ENCODE measurements at places on chromosomes 2 and 18.

DNA sequence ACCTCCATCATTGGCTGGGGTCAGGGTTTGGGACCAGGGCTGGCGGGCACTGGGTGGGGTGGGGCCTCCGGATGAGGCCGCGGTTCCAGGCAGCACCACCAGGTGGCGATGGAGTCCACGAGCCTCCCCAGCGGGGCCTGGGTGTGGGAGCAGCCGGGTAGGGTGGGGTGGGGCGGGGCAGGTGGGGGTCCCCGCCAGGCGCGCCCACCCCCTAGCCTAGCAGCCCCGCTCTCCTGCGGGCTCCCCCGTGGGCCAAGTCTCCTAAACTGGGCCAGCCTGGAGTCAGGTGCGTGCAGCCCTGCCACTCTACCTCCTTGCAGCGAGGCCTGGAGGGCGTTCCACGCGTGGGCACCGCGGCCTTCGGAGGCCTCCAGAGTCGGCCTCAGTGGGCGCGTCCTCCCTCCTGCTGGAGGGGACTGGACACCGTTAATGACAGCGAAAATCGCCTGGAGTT, 187.5 kb downstream of the TWIST2 start:
- peak; percentile 68 for DNase-seq

GRCh38 chr2:72989770-72990556, 72.6 kb downstream of the EMX1 start:
- no peak for DNase-seq

GRCh38 chr2:95267458-95268210, 6.6 kb upstream of the PROM2 start:
- no peak for DNase-seq

DNA sequence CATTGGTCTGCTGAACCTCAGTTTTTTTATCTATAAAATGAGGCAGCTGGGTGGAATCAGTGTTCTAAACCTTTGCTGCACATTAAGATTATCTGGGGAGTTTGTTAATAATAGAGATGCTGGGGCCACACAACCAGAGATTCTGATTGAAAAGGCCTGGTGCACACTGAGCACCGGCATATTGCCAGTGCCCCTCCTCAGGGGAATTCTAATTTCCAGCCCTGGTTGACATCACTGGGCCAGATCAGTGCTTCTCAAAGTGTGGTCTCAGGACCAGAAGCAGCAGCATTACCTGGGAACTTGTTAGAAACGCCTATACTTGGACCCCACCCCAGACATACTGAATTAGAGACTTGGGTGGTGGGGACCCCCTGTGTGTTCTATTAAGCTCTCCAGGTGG, 112.5 kb downstream of the SETBP1 start:
- DNase-seq = no peak

GRCh38 chr18:48328473-48329210, 80.5 kb downstream of the ZBTB7C start:
- DNase-seq = no peak

DNA sequence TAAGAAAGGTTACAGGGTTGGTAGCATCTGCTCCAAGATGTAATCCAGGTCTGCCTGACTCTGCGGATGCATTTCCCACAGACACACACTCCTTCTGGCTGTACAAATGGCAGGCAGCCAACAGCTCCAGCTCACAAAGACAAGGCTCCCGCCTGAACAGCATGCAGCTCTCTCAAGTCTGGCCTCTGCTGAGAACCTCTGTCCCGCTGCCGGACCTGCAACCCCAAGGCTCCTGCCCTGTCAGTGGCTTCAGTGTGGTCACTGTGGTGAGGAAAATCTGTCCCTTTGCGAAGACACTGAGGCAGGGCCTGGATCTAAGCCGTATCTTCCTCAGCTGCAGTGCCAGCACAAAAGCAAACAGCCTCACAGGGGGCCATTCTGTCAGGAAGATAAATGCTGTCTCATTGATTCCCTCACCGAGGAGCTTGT, 469.3 kb upstream of the MEX3C start:
- no peak for DNase-seq

GRCh38 chr18:74528913-74529312, 5.4 kb upstream of the CNDP1 start:
- DNase-seq = no peak

DNA sequence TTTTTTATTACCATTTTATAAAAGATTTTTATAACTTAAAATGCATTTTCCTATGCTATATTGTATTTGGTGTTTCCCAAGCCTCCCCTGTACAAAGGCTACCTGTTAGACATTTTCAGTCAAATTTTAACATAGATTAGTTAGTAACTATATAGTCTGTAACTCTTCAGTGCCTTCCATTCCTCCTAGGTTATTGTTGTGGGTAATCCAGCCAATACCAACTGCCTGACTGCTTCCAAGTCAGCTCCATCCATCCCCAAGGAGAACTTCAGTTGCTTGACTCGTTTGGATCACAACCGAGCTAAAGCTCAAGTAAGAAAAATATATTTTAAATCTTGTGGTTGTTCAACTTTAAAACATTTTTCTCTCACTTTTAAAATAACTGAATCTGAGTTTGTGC, 10.2 kb downstream of the MDH1 start:
- no peak for DNase-seq

- DNase-seq = no peak
Measured at GRCh38 chr18:54824761-54825160, 3.5 kb upstream of the RAB27B start.

GRCh38 chr2:234842753-234843152, 109.1 kb upstream of the SH3BP4 start:
- DNase-seq = no peak

- DNase-seq = no peak
Measured at GRCh38 chr2:53058526-53058925, 709.1 kb upstream of the CHAC2 start.

- no peak for DNase-seq
Measured at GRCh38 chr2:27379383-27379835, 1.1 kb downstream of the ZNF513 start.

DNA sequence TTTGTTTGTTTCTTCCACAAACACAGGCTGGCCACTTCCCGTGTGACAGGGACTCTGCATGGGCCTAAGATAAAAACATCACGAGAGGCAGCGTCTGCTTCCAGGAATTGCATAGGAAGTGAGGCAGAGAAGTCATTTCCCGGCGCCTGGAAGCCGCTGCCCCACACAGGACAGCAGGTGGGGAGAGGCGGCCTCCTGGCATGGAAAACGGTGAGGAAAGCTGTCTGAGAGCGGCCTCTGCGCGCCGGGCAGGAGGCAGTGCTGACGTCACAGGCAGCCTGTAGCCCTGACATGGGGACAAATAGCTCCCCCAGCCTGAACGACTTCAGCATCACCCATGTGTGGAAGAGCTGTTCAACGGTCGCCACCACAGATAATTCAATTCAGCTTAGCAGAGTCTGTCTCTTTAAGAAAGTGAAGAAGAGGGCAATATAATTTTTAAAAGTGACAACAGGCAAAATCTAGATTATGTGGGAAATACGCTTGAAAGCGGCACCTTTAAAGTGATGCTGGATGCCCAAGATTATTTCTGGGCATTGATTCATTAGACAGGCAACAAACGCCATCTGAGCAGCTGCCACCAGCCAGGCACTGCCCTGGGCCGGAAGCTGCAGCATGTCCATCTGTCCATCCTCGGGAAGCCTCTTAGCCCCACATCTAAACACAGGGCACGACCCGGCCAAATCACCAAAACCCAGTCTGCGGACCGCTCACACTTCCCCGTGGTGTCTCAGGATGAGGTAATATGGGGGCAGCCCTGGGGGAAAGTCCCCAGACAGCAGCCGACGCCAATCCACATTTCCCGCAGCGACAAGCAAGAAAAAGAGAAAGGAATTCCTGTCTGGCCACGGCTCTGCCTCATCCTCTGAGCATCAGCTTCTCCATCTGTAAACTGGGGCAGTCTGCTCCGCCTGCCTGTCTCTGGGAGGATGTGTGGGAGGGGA, 138.9 kb downstream of the PXDN start:
- DNase-seq = no peak

DNA sequence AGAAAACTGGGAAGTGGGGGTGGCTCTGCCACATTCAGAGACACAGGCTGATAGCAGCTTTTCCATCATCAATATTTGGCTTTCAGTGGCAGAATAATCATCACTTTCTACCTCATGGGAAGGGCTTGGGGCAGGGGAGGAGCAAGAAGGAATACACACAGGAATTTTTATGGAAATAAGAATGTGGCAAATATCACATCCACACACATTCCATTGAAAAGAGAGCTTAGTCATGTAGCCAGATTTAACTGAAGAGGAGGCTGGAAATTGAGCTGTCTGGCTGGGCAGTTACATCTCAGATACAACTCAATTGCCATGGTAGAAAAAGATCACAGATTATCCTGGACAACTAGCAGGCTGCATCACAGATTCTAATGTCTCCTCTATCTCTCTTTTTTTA, 1474.0 kb upstream of the ACVR2A start:
- DNase-seq = no peak

DNA sequence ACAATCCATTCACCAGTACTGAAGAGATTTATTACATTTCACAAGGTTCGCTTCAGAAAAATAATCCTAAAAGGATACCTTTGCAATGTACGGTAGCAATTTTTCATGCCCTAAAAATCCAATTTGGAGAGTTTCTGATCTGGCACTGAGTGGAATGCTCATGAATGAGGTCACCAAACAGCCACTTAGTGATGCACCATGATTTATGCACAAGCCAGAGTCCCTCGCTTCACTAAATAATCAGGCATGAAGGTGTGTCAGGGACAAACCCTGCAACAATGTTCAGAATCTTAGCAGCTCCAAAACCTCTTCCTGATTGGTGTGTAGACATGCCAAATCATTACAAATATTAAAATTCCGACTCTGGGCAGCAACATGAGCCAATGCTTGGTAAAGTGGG, 221.1 kb downstream of the CNTNAP5 start:
- no peak for DNase-seq

GRCh38 chr2:235324324-235324723, 169.5 kb upstream of the AGAP1 start:
- DNase-seq = no peak

- no peak for DNase-seq
Measured at GRCh38 chr2:176175709-176176607, 12.5 kb upstream of the HOXD1 start.

DNA sequence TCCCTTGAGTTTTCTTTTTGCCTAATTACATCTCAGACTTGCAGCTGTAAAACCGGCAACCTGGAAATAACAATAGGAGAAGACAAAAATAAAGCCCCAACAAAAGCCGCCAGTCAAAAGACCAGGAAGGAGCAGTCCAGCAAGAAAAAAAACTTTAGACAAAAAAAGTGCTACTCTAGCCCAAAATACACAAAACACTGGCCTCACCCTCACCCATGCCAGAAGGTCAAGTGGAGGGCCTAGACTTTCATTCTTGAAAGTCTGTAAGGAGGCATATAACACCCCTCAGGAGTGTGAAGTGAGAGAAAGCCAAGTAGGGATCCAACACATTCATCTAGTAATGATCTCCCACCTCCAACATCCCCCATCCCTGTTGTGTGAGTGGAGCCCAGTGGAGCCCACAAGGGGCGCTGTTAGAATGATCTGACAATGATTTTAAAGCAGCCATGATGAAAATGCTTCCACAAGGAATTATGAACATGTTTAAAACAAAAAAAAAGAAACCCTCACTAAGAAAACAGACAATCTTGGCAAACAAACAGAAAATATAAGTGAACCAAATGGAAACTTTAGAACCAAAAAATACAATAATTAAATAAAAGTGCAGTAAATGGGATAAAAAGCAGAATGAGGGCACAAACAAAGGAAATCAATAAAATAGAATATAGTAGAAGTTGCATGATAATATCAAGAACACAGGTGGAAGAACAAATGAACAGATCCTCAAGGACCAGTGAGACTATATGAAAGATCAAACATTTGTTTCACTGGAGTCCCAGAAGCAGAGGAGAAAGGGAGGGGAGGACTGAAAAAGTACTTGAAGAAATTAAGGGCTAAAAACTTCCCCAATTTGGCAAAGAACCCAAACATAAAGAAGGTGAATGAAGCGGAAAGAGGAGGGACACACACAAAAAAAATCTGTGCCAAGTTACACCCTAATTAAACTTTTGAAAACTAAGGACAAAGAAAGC, 23.9 kb downstream of the SESTD1 start:
- DNase-seq = no peak

DNA sequence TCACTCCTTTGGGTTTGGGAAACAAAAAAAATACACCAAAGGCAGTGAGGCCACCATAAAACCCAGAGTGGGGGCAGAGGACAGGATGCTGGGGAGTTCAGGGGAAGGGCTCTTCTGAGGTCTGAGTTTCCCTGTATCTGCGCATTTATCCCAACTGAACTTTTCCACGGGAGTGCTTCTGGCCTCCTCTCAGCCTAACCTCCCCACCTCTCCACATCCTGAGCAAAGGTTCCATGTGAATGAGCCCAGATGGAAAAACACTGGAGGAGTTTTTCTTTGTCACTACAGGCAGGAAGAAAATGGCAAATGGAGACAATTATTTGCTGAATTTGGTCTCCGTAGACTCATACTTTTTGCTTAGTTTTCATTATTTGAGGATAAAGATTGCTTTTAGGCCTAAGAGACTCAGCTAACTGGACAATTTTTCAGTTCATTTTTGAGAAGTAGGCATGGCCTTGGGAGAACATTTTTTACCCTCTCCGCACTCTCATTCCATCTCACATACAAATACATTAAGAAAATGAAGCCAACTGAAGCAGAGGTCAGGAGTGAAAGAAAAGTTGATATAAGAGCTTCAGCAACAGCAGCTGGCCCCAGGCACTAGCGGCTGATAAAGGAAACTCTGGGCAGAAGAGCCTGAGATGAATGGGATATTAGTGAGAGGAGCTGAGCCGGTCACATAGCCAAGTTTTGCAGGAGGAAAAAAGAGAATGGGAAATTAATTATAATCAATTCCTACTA, 82.6 kb upstream of the CYP1B1 start:
- no peak for DNase-seq

GRCh38 chr2:102061286-102061699, 69.5 kb downstream of the IL1R2 start:
- DNase-seq = no peak

GRCh38 chr18:37430357-37431076, 135.1 kb downstream of the CELF4 start:
- no peak for DNase-seq

DNA sequence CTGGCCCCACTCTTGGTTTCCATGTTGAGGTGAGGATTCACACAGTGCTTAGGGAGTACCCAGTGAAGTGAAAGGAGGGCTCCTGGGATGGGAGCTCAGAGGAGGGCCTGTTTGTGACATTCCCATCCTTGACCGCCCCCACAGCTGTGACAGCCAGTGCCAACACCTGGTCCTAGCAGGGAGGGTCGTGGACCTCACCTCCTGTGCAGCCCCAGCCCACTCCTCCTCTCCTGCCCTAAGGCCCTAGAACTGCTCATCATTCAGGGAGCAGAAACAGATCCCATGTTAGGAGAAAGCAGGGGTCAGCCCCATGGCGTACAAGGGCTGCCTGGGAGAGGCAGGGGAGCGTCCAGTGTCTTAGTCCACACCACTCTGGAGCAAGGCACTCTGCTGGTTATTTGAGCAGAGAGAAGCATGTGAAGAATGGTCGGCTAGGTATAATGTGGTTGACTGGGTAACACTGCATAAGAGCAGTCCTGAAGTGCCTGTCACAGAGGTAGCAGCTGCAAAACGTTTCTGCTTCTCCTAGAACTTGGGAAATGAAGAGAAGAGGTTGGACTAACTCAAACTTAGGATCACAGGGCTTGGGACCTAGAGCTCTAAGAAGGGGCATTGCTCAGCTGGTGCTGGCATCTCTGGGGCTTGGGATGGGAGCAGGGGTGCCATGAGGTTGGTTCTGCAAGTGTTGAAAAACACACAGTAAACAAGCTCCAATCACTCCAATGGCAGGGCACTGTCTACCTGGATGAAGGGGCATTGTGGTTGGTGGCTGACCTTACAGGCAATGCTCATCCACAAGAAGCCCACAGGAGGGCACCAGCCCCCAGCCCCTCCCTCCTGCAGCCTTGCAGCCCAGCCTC, 55.6 kb downstream of the FAM168B start:
- no peak for DNase-seq
